ENCODE measurements at places on chromosomes 12 and 14.

DNA sequence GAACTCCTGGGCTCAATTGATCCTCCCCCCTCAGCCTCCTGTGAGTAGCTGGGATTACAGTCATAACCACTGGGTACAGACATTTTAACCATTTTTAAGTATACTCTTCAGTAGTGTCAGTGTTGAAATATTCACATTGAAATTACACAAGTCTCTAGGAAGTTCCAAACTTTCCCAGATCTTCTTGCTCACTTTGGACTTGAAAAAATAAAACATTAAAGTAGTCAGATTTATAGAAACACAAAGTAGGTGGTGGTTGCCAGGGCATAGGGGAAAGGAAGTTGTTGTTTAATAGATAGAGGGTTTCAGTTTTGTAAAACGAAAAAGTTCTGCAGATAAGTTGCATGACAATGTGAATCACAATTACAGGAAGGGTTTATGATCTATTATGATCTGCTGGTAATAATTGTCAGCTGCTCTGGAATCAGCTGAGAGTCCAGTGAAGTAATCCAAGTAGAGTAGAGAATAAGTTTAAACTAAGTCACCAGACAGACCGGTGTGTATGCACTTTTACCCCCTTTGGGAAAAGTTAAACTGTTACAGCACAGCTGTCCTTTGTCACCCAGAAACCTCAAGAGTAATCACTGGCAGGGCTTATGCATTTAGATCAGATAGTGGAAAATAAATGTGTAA lies 27.4 kb downstream of the PCNX1 start:
- DNase-seq = no peak

DNA sequence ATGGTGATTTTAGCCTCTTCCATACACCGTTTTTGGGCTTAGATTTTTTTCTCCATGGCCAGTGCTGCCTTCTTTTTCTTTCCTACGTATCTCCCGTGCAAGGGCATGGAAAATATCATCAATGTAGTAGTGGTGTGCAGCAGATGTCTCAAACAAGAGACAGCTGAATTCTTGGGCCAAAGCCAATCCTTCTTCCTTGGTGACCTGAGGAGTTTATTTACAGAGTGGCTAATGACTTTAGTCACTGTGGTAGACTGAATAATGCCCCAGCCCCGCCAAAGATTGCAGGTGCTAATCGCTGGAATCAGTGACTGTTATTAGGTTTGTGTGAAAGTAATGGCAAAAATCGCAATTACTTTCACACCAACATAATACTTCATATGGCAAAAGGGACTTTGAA lies 235.5 kb upstream of the NOS1 start:
- no peak for DNase-seq

GRCh38 chr14:103286968-103287850 lies 46.8 kb upstream of the EIF5 start:
- no peak for DNase-seq

- DNase-seq = no peak
These were observed 479 bp downstream of the KDM5A start for GRCh38 chr12:388541-389141.

GRCh38 chr12:97513950-97514349 lies 51.3 kb downstream of the RMST start:
- no peak for DNase-seq

DNA sequence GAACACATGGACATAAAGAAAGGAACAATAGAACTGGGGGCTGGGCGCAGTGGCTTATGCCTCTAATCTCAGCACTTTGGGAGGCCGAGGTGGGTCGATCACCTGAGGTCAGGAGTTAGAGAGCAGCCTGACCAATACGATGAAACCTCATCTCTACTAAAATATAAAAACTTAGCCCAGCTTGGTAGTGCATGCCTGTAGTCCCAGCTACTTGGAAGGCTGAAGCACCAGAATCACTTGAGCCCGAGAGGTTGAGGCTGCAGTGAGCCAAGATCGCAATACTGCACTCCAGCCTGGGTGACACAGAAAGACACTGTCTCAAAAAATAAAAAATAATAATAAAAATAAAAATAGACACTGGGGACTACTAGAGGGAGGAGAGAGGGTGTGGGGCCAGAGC lies 154.5 kb downstream of the SEC23A start:
- no peak for DNase-seq

GRCh38 chr12:20547816-20548575 lies 147.1 kb upstream of the SLCO1C1 start:
- DNase-seq = no peak

DNA sequence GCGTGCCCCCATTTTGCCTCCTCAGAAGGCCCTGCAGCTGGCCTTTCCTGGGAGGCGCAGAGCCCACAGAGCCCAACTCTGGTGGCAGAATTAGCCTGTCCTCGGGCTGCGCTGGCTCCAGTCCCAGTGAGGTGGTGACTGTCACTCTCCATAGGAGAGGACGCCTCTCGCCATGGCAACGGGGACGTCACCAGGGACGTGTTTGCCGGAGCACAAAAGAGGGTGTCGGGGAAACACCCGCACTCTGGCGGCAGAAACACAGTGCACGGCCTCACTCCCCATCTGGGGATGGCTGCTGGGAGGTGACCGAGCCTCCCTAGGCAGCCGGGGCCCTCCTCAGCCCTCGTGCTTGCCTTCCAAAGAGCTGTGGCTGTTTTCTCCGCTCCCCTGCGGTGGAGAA lies 50.2 kb upstream of the NCOR2 start:
- no peak for DNase-seq

DNA sequence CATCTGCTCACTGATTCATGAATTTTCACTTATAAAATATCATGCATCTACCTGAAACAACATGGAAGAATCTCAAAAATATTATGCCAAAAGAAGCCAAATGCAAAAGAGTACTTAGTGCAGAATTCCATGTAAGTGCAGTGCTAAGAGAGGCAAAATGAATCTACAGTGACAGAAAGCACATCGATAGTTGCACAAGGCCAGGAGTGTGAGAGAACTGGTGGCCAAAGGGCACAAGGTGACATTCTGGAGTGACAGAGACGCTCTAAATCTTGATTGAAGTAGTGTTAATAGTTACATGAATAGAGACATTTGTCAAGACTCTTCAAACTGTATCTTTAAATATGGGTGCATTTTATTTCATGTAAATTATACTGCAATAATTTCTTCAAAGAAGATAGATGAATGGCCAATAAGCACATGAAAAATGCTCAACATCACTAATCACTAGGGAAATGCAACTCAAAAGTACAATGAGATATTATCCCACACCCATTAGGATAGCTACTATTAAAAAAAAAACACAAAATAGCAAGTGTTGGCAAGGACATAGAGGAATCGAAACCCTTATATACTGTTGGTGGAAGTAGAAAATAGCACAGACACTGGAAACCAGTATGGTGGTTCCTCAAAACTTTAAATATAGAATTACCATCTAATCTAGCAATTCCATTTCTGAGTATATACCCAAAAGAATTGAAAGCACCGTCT lies 71.7 kb upstream of the KICS2 start:
- DNase-seq = no peak

- no peak for DNase-seq
These were observed at the start of gene SLC6A13 for GRCh38 chr12:262817-263216. Gene SLC6A13, minus strand, starts transcription at chr12:262836. Its CDS starts 2,784 bp downstream, at chr12:260052.

GRCh38 chr12:52436000-52436827 lies 2.0 kb upstream of the KRT75 start:
- DNase-seq = no peak

All from fibroblast of the conjunctiva (primary cell).